ENCODE measurements at places on chromosomes 4 and X.
A peak's percentile ranks its signal among the peaks of the same experiment; 100 is the strongest.

DNA sequence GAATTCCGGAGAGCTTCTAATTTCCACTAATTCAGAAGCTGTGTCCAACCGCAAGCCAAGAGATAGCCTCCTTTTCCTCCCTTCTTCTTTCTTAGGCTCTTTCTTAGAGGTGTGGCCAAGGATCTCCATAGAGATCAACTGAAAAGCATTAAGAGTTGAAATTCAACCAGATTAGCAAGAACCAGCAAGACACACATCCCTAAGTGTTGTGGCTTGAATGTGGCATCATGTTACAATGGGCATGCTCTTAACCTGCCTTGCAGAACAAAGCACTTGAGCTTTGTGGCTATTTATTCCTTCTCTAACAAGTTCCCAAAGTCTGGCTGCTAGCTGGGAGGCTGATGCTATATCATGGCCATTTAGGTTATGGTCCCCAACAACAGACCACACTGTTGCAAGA is 10.4 kb downstream of the ANOS1 start:
- no peak for DNase-seq

- DNase-seq = no peak
Measured at GRCh38 chr4:188214861-188215260, 75.6 kb downstream of the TRIML1 start.

GRCh38 chr4:4859799-4860599 is 534 bp downstream of the MSX1 start:
- DNase-seq = no peak

GRCh38 chr4:17630228-17630627 is 15.8 kb downstream of the MED28 start:
- no peak for DNase-seq

DNA sequence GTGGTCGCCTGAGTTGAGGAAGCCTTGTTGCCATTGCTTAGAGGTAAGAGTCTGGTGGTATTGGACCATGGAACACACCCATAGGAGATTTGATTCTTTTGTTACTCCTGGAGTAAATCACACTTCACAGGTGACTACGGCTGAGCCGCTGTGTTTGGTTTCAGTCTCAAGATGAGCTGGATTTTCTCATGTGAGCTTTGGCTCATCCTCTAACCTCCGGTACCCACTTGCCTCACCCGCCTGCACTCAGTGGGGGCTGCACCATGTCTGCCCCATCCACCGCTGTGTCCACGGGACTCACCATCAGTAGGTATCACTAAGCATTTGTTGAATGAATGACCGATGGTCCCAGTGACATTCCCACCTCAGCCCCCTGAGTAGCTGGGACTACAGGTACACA is 52.7 kb downstream of the HTT-AS start:
- no peak for DNase-seq

GRCh38 chrX:17613979-17614588 is 123.2 kb upstream of the SCML1 start:
- no peak for DNase-seq

- DNase-seq = no peak
Measured at GRCh38 chr4:135204311-135204710, 1002.7 kb upstream of the PABPC4L start.

DNA sequence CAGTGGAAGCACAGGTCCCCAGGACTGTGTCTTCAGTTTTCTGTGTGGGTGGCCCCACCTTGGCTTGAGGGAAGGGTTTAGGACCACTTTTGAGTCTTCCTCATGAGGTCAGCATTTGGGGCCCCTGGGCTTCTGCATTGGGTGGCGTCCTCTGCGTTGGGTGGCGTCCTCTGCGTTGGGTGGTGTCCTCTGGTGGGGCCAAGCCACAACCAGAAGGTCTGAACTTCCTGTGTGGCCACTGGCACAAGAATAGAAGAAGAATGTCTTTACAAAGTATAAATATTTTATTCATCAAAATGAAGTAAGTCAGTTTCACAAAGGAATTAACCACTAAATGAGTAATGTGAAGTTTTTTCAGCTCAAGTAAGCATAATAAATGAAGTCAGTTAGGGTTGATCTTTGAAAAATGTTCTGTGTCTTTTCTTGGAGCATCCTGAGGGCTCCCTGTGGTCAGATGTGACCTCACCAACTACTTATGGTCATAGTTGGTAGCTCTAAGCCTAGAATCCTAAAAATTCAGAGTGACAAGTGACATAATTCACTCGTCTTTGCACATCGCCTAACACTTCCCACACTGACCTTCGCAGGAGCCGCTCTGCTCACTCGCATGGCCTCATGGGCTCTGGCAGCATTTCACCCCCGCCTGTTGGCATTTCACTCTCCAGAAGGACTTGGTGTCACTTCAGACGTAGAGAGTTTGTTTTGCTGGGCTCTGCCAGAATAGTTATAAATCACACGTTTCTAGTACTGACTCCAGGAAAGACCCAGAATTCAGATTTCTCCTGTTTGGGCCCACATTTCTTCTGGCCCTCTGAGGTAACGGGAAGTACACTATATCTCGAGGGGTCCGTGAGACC is 39.0 kb upstream of the HGFAC start:
- no peak for DNase-seq

GRCh38 chr4:26992657-26993361 is 132.2 kb downstream of the STIM2 start:
- no peak for DNase-seq

- DNase-seq = no peak
Measured at GRCh38 chr4:20825505-20825904, 125.2 kb downstream of the PACRGL start.

DNA sequence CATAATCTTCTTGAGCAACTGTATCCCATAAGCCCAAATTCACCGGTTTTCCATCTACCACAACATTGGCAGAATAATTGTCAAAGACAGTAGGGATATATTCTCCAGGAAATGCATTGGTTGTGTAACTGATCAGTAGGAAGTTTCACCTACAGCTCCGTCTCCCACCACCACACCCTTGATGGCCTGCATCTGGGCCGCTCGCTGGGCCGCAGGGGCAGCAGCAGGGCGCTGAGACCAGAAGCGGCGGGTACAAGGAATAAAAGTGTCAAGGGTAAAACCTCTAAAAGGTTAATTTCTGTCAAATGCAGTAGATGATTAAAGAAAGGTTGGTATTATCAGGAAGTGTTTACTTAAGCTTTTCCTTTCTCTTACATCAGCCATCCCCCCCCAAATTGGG is 167.6 kb upstream of the DKK2 start:
- no peak for DNase-seq

DNA sequence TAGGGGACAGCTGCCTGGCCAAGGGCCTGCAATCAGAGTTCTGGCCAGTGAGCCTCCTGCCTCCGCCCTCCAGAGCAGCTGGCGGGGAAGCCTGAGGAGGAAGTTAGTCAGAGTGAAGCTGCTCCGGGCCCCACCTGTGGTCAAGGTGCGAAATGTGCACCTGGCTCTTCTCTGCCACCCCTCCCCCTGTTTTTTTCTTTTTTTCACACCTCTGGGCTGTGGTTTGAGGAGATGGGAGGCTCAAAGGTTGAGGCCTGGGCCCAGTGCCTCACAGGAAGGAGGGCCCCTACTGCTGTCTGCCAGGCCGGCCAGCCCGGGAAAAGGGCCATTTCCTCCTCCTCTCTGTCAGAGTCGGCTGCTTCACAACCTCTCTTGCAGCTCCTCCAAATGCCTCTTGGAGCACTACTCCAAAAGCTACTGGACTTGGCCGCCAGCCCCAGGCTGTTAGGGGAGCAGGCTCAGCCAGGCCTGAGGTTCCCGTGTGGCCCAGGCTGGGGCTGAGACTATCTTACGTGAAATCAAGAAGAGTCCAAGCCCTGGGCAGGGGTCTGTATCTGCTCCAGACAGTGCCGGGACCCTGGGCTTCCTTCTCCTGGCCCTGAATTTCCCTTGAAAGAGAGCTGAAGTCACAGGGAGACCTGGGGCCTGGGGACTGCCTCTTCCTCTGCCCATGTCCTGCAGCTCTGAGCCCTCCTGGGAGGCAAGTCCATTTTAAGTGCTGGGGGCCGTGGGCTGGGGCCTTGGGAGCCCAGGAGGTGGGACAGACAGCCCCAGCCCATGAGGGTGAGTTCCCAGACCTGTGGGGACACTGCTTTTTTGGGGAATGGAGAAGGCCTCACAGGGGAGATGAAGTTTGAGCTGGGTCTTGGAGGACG is 4.5 kb upstream of the CXCR3 start:
- peak; percentile 80 for DNase-seq

GRCh38 chr4:1109898-1110506 is 3.4 kb downstream of the RNF212 start:
- no peak for DNase-seq

GRCh38 chr4:24991015-24991414 is 39.7 kb downstream of the LGI2 start:
- DNase-seq = no peak

DNA sequence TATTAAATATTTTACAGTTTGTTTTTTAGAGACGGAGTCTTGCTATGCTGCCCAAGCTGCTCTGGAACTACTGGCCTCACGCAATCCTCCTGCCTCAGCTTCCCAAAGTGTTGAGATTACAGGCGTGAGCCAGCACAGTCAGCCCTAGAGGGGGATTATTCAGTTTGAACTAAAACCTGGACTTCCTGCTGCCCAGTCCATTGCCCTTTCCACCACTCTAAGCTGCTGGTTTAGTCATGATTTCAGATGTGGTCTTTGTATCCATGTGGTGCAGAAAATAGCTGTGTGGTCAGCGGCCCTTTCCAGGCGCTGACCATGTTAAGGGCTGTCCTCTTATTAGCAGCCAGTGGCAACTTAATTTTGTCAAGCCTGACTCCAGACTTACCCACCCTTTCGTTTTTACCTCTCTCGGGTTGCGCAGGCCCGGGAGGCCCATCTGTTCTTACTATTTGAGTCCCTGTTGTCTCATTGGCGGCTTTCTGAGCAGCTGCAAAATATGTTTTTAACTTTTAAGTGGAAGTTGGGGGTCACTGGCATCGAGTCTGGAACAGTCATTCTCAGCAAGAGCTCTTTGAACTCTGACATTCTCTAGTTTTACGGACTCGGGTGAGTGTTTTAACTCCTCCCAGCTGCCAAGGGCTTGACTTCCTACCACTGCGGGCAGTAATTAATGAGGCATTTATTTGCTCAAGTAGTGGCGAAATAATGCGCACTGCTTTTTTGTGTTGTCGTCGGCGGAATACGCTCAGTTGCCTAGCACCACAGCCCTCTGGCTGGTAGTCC is 773 bp upstream of the VMA21 start:
- DNase-seq = no peak

DNA sequence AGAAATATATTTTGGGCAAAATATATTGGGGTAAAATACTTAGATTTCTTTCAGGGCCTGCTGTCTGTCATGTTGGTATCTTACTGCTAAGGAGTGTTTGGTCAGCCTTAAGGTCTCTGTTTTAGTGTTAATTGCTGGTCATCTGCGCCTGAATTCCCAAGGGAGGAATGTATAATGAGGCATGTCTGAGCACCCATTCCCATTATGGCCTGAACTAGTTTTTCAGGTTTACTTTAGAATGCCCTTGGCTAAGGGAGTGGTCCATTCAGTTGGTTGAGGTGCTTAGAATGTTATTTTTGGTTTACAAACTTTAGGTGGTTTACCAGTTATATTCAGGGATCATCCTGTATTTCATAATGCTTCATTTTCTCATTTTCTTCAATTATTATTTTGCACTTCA is 125.9 kb downstream of the CFAP299 start:
- no peak for DNase-seq

GRCh38 chr4:182192511-182193181 is 50.6 kb upstream of the TENM3 start:
- DNase-seq = no peak

DNA sequence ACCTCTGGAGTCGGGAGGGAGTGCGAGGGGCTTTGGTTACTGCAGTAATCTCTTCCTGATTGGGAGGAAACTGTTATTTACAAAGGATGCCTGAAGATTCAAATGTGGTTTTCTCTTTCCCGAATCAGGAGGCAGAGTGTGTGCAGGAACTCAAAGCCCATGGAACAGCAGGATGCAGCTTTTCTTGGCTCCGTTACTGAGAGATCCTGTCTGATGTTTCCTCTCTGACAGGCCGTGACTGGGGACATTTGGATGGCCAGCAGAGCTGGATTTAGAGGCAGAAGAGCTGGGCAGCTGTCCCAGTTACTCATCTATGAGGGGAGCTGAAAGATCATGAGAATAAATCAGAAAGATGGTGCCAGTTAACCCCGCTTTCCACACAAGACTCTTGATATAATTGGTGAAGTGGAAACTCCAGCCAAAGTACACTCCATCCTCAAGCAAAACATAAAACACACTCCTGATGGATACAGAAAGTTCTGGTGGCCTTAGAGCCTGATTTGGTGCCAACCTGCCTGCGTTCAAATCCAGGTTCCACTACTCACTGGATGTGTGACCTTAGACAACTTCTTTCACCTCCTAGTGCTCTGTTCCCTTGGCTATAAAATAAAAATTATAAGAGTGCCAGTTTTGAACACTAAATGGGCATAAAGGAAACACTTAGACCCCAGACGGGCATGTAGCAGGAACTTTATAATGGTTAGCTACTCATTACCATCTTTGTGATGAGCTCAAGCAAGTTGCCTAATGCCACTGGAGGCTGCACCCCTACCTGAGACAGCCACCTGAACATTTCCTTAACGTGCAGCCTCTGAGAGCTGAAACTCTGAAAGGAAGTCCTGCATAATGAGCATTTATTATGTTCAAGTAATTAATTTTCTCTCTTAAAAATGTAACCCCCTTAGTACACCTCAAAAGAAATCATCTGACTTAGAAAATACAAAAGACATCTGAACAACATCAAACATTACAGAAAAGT is 349.0 kb upstream of the GATB start:
- no peak for DNase-seq

DNA sequence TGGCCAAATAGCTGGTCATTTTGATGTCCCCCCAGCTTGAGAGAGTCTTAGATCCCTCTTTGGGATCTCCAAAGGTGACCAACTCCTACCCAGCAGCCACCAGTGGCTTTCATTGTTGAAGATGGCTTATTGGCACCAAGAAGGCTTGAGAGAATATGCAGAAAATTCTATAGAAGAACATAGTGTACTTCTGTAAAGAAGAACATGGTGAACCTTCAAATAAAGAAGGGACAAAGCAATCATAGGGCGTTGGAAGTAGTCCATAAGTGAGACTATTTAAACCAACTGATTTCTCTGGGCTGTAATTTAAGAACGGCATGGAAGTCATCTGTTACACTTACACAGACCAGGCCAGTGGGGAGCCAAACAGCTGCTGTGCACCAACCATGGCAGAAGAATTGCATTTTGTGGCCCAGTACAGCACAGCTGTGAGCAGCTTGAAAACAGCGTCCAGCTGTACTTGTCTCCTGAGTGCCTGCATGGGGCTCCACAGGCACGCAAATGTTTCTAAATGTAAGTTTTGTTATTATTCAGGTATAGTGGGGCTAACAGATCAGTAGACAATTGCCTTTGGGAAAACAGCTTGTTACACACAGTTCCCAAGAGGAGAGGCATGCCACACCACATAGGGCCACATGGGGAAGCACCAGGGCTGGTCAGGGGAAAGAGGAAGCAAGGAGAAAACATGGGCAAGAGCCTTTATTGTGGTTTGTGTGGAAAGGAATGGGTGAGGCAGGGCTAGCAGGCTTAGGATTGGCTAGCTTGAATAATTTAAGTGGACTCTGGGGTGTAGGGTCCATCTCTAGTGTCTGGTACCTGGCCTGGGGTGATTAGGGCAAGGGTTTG is 125.0 kb downstream of the ARHGAP6 start:
- DNase-seq = no peak

GRCh38 chrX:6826856-6827255 is 291.9 kb upstream of the VCX3A start:
- DNase-seq = no peak
